ENCODE measurements at places on chromosomes 7 and 10.

DNA sequence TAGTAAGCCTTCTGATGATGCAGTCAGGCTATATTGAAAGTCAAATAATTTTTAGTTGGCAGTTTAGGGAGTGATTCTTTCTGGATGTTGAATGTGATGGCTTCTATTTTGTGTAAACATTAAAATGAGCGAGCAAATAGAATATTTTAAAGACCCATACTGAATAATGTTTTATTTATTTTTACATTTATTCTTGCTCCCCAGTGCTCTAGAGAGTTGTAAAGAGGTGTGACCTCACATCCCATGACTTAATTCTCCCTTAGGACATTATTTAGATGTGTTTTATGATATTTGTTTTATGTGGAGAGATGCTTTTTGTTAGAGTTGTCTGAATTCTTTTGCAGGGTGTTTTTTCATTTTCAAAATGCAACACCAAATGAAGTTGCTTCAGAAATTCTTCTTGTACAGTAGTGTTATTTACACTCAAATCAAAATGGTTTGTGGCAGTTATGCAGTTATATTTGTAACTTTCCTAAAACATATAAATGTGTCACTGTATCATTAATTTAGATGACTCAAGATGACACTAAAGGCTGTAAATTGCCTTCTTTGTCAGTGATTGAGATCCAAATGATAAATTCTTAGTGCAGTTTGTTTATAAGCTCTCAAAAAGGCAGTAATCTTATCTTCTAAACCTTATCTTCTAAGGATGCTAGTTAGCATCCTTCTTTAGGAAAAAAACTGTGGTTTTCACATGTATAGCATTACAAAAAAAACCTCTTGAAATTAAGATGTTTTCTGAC, 12.4 kb downstream of the UMAD1 start:
- no peak for DNase-seq

GRCh38 chr7:36304099-36304425, 85.6 kb upstream of the ANLN start:
- no peak for DNase-seq

GRCh38 chr10:1310271-1310789, 254.1 kb downstream of the WDR37 start:
- DNase-seq = no peak

DNA sequence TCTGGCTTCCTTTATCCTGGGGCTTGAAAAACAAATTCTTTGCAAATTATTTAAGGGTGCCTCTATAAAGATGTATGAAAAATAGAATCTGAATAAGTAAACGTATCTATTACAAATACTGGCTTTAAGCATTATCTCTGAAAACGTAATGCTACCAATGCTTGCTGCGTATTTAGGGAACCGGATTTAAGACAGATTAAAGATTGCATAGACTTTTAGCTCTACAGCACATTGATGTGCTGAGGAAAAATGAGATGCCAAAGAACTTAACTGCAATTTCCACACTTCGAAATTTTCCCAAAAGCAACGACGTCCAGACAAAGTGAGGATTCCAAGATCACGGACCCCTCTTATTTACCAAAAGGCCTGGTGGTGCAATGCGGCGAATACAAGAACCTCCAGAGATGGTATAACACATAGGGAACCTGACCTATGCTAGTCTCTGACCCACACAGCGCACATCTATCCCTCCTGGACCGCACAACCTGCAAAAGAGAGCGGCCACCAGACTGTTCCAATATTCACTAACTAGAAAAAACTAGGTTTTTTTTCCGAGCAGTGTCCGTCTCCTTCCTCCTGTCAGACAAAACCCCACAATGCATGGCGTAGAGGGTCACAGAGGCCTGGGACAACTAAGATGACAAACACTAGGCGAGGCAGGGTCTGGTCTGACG, 34.3 kb upstream of the PHF14 start:
- peak; percentile 10 for DNase-seq

DNA sequence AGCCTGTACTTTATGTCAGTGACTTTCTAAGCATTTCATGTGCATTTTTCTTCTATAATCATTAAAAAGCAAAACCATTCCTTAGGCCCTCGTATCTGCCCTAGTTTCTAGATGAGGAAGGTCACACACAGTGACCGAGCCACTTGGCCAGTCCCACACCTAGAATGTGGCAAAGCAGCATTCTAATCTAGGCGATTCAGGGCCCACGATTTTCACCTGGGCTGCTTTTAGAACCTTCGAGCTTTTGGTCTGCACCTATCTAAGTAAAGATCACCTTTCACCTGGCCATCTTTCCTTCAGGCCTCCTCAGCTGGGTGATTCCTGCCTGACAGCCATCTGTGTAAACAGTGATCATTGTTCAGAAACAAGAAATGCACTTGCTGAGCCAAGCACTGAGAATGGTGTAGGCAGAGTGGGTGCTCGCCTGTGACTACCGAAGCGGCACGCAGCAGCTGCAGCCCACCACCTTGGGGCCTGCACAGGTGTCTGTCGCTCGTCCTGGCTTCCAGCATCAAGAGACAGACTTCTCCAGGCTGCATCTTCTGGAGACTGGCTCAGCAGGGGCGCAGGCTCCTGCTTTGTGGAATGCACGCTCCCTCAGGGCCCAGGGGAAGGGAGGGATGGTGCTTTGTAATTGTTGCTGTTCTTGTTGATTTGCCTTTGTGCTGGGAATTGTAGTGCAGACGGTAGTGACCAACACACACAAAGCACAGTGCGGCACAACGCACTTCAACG, 149.0 kb upstream of the INSYN2A start:
- DNase-seq = no peak

DNA sequence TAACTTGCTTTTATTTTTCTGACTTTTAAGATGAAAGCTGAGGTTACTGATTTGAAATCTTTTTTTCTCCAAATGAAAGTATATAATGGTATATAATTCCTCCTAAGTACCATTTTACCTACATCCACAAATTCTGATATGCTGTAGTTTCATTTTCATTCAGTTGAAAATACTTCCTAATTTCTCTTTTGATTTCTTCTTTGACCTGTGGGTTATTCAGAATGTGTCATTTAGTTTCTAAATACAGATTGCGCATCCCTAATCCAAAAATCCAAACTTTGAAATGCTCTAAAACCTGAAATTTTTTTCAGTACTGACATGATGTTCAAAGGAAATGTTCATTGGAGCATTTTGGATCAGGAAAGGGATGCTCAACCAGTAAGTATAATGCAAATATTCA, 168.7 kb downstream of the CELF2 start:
- no peak for DNase-seq

- DNase-seq = peak; percentile 3
These were observed 20.9 kb upstream of the CYP26C1 start for GRCh38 chr10:93039721-93040120.

GRCh38 chr7:130441408-130441869, 623 bp upstream of the CEP41 start:
- no peak for DNase-seq

DNA sequence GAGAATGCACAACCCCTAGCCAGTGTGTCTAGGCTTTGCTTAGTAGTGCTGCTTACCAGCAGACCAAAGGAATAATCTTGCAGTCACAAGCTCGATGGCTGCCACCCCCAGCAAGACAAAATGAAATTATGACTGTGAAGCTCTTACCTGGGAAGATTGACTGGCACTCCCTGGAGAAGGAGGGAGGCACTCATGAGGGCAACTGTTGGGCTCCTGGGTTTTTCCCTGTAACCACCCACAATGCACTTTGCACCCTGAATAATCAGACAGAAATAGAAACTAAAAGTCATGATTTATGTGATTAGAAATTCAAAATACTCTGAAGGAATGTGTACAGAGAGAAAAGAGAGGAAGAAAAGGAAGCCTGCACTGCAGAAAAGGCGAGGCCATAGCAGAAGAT, 144.3 kb upstream of the DGKB start:
- DNase-seq = no peak

DNA sequence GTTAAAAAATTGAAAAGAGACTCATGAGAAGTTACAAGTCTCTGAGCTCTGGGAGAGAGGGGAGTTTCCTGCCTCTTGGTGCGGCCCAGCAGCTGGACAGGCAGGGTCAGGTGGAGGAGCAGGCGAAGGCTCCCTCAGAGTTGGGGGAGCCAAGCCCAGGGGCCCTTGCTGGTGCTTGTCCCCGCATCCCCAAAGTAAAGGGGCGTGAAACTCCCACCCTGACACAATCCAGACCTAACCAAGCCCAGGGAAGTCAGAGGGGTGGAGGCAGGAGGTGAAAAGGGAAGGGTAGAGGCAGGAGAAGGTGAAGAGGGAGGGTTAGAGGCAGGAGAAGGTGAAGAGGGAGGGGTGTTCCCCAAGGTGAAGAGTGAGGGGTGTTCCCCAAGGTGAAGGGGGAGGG, 322.8 kb downstream of the GLRX3 start:
- DNase-seq = no peak

DNA sequence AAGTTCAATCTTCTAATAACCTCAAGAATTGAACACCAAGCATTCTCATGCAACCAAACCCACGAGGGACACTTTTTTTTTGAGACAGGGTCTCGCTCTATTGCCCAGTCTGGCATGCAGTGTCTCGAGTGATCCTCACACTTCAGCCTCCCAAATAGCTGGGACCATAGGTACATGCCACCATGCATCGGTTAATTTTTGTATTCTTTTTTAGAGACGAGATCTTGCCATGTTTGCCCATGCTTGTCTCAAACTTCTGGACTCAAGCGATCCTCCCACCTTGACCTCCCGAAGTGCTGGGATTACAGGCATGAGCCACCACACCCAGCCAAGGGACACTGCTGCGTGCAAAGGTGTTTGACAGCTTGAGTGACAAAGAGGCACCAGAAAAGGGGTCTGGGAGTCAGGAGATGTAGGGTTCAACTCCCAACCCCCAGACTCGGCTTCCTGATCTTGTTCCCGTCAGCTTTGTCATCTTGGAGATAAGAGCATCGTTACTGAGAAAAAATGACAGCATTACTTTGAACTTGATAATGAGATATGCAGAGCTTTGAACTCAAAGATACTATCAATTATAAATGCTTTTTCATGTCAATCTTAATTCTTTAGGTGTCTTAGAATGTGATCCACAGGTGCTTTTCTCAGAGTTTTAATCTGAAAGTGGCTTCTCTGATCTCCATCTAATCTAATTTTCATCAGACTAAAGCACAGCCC, 1.6 kb upstream of the CYTH3 start:
- no peak for DNase-seq

- DNase-seq = no peak
These were observed at the start of gene ACTL6B for GRCh38 chr7:100655908-100656674. Gene ACTL6B, minus strand, starts transcription at chr7:100656448. Its CDS starts 94 bp downstream, at chr7:100656354.

DNA sequence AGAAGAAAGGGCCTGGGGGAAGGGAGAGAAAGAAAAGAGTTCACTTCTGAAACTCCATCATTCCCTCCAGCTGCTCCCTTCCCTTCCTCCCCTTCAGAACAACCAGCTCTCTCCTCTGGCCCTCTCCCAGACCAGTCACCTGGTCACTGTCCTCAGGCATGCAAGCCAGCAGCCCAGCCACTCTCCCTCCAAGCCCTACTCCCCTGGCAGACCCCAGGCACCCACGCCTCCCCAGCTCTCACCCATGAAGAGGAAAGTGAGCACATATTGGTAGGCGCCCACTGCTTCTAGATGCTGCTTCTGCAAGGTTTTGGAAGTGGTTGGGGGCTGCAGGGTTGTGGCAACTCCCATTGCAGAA, 353 bp downstream of the MOGAT3 start:
- DNase-seq = no peak

DNA sequence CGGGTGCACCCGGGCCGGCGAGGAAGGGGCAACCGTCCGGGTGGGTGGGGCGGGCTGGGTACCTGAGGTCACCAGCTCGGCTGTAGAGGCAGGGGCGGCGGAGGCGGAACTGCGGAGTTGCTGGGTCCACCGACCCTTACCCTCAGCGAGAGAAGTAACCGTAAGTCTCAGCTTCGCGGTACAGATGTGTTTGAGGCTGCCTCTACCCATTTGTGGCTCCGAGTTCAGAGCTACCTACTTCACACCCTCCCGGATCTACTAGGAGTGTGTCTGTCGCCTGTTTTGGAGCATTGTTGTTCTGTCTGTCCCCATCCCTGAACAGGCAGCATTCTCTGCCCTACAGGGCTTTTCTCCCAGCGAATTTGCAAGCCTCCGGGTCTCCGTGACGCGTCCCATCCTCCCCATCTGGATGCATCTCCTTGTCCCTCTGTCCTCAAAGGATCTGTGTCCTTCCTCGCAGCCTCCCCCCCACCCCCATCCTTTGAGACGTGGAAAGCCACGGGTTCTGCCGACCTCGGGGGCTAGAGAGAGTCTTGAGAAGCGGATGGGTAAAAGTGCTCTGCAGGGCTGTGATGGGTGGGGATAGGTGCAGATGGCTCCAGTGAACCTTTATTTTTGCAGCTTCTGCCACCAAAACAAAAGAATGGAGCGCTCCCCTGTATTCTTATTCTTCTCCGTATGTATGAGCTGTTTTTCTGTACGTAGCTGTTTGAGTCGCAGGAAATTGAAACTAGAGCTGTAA, 757 bp downstream of the ANKIB1 start:
- DNase-seq = no peak

DNA sequence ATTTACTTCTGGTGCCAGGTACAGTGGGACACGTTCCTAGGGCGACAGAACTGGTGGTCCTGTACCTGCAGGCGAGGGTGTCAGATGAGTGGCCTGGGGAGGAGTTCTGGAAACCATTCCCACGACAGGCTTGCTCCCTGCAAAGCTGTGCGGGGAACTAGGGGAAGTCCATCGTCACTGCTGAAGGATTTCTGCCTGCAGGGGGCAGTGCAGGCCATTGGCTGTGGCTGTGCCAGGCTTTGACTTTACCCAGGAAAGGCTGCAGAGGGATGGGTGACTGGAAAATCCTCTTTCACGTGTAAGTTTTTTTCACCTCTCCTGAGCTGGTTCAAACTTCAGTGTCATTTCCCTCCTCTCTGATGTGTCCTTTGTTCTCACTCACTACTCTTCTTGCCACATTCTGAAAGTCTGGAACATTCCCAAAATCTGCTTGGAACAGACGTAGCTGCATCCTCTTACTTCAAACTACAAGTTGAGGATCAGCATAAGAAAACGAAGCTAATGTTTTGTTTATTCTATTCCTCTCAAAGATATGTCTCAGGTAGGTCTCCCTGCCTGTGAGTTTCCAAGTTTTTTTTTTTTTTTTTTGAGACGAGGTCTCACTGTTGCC, 126.5 kb downstream of the SH2D4B start:
- DNase-seq = no peak

DNA sequence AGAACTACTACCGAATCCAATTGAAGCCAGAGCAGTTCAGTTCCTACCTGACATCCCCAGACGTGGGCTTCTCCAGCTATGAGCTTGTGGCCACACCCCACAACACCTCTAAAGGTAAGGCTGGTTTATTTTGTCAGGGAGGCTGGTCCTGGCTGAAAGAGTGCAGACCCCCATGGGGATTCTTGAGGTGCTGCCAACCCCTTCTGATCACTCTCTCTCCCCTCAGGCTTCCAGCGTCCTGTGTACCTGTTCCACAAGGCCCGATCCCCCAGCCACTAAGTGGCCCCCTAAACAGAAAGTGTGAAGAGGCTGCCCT, 3.1 kb downstream of the PPP1R35 start:
- DNase-seq = no peak

- no peak for DNase-seq
These were observed 9.6 kb downstream of the GNB2 start for GRCh38 chr7:100682991-100683658.

GRCh38 chr10:5400468-5401240, 4.0 kb downstream of the TUBAL3 start:
- no peak for DNase-seq

- no peak for DNase-seq
These were observed 13.1 kb downstream of the PHKG1 start for GRCh38 chr7:56079450-56080185.
